ENCODE measurements at places on chromosomes 4 and X. TPM values are rescaled to one million over a fixed set of nuclear protein-coding genes. Genes with fewer than 3 reads are reported as not detected.

AWAT2 gene
- not detected for total RNA-seq

FGD1 gene
- total RNA-seq: 5.1 TPM

LUZP4 gene
- total RNA-seq: not detected

GC gene
- not detected for total RNA-seq

EGFL6 gene
- total RNA-seq: not detected

GPR34 gene
- total RNA-seq: not detected

RAB40A gene
- 0.10 TPM for total RNA-seq

MRPS18C gene
- total RNA-seq: 39.7 TPM

C4orf50 gene
- total RNA-seq: not detected

NWD2 gene
- total RNA-seq: not detected

PRKG2 gene
- total RNA-seq: 0.74 TPM

ZMAT1 gene
- 0.06 TPM for total RNA-seq

ALB gene
- total RNA-seq: 0.16 TPM

S100G gene
- total RNA-seq: not detected

POF1B gene
- total RNA-seq: 2.0 TPM

HGFAC gene
- 0.14 TPM for total RNA-seq

CDKL2 gene
- 0.53 TPM for total RNA-seq

MXD4 gene
- total RNA-seq: 17.3 TPM

PHKA2 gene
- 13.9 TPM for total RNA-seq

ZNF157 gene
- 0.03 TPM for total RNA-seq

PHEX gene
- total RNA-seq: 0.28 TPM

GYG2 gene
- total RNA-seq: 4.5 TPM

ALAS2 gene
- not detected for total RNA-seq

MGARP gene
- 0.79 TPM for total RNA-seq

CENPVL2 gene
- not detected for total RNA-seq

WNK3 gene
- total RNA-seq: 0.11 TPM

MSL3 gene
- total RNA-seq: 20.3 TPM

CDKL5 gene
- 6.7 TPM for total RNA-seq

PRDM5 gene
- total RNA-seq: 4.2 TPM

SLITRK4 gene
- total RNA-seq: not detected

UGT8 gene
- total RNA-seq: 0.14 TPM

TMPRSS11B gene
- total RNA-seq: not detected

RHOH gene
- total RNA-seq: 0.26 TPM

UCHL1 gene
- 938 TPM for total RNA-seq

MBNL3 gene
- 0.07 TPM for total RNA-seq

GALNTL6 gene
- 0.03 TPM for total RNA-seq

SPOCK3 gene
- total RNA-seq: 0.35 TPM

LAP3 gene
- total RNA-seq: 47.0 TPM

GLRB gene
- total RNA-seq: 1.00 TPM
